Activated T-cell treated with anti-CD3 and anti-CD28 coated beads, Interleukin-2, amount 50 U/mL, for 48 hours (primary cell): ENCODE measurements at places on chromosomes 6 and 20.

- DNase-seq = no peak
Measured at GRCh38 chr6:46772016-46772415, 21.2 kb upstream of the MEP1A start.

DNA sequence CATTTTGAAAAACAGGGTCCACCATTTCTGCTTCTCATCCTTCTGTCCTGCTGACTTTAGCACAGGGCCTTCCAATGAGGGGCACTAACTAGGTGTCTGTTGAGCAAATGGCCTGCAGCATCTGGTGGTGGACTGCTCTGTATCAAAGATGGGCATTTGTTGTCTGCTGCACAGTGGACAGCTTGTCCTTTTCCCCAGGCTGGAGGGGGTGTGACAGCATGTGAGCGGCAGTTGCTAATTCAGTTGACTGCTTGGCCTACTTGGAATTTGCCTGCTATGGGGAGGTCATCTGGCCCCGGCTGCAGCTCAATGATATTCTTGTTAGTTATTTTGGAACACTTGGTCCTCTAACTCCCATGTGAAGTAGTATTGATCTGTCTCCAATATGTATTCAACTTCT lies 93.7 kb downstream of the SH3BGRL2 start:
- DNase-seq = no peak

DNA sequence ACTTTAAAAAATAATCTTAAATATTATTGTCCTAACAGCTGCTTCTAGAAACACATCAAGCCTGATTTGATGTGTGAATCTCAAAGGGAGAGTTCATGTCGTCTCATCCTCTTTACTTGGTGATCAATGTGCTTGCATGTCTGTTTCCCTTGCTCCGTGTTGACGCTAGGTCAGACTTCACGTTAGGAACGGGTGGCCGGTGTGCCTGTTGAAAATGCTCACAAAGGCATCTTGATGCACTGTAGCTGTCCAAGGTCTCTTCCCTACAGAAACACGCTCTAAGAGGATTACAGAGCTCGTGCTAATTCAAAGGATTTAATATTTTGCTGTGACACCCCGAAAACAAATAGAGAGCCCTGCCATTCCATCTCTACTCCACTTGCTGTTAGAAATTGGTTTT lies 84.6 kb downstream of the ID4 start:
- DNase-seq = no peak

- no peak for DNase-seq
Measured at GRCh38 chr6:148415511-148416260, 73.0 kb downstream of the SASH1 start.

GRCh38 chr20:37839432-37839827 lies 63.5 kb upstream of the VSTM2L start:
- DNase-seq = no peak

- DNase-seq = no peak
Measured at GRCh38 chr6:148934539-148934938, 187.7 kb downstream of the UST start.

GRCh38 chr6:56744528-56744927 lies 101.8 kb upstream of the DST start:
- DNase-seq = no peak

DNA sequence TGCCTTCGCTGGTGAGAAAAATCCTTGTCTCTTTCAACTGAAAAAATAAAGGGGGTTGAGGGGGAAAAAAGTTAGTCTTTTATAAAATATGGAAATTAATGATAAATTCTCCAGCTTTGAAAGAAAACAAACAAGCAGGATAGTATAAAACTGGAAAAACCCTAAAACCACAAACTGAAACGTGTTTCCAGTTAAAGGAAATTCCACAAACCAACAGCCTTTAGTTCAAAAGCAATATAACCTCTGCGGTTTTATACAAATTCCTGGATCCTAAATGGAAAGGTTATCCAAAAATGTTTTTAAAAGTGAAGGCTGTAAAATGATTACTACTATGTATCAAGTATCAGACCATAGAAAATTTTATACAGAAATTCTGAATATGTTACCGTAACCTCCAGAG lies 55.6 kb downstream of the BMP5 start:
- no peak for DNase-seq

DNA sequence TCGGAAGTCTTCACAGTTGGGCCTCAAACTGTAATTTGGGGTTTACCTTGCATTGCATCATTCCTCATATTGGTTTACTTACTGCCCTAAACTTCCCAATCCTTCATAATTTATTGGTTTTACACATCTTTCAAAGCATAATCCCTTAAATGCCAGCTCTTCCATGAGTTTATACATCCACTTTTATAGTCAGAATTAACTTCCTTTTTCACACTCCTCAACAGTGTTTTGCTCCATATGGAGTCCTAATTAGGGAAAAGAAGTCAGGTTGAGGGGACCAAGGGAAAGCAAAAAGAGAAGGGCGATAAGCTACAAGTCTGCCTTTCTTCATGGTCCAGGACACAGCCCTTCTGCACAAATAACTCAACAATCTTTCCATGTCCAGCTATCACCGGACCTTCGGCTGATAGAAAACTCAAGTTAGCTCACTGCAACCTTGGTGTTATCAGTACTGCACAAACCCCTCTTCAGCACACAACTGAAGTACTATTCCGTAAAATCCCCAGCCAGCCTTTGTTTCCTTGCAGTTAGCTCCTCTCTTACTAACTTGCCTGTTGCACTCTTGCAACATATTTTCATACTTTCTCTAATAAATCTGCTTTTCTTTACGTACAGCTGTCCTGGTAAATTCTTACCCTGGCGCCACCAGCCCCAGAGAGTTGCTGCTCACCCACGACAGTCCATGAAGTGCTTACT lies 2.0 kb downstream of the EEF1E1 start:
- no peak for DNase-seq

DNA sequence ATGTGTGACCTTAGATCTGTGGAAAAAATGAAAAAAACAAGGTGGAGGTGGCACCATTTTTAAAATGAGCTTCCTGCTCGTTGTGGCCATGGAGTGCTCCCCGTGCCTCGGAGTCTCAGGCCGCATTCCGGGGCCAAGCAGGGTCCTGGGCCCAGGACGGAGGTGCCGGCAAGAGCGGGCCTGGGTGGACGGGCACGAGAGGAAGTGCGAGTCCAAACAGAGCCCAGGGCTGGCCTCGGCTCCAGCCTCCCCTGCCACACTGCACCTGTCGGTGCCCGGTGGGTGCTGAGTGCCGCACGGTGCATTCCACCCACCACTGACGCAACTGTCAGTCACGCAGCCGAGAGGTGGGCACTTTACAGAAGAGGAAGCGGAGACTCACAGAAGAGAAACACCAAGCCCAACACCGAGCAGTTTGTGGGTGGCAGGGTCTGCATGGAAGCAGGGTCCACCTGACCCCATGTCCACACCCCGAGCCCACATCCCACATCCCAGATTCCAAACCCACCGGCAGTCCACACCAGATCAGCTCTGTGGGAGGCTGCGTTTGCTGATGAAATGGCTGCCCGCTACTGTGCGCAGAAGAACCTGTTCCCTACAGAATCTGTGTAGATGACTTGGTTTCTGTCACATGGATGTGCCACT lies 97.7 kb downstream of the PSMB1 start:
- no peak for DNase-seq

DNA sequence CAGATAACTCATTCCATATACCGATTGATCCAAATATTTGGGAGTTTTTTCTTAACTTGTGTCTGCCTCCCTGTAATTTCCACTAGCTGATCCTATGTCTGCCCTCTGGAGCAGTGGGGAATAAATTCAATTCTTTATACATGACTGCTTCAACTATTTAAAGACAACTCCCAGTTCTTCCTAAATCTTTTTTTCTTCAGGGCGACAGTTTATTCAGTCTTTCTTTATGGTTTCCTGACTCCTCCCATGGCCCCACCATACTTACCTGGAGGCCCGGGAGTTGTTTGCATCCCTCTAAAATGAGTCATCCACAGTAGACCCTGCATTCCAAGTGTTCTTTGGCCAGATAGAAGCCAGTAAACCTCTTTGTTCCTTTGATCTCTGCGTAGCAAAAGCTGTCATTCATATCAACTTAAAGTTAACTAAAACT lies 73.6 kb downstream of the LCA5 start:
- no peak for DNase-seq

DNA sequence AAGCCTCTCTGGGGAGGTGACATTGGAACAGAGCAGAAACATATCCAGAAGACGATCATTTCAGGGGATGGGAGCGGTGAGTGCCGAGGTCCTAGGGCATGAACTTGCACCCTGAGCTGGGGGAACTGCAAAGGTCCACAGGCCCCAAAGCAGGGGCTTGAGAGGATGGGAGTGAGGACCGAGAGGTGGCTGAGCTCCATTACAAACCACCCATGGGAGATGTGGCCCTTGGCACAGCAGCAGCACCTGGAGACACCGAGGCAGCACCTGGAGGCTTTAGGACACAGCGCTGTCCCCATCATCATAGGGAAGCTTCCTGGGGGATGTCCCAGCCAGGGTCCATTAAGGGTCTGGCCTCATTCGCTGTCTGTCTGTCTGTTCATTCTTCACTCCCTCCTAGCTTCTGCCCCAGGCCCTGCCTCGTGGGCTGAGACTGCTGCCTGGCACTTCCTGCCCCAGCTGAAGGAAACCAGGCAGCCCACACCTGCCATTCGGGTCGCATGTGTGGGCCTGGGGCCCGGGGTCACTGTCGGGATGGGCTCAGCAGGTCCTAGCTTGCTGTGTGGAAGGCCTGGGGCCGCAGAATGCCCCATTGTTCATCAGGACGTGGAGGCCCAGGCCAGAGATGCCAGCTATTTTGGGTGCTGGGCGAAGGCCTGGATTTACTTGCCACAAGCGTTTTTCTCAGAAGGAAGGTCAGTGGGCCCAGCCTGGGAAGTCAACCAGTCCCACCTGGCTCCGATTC lies 42.8 kb upstream of the STX16 start:
- no peak for DNase-seq

DNA sequence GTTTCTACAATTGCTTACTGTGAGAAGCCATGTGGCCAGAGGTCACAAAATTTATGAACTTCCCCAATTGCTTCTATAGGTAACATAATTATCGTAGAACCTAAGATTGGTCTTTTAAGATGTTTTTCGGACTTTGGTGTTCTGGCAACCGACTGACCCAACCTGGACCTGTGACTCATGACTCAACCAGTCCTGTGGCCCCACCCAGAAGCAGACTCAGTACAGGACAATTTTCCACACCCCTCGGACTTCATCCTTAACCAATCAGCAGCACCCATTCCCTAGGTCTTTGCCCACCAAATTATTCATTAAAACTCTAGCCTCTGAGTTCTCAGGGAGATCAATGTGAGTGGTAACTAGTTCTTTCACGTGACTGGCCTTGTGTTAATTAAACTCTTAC lies 26.4 kb upstream of the AKAP12 start:
- DNase-seq = no peak
